ENCODE measurements at places on chromosomes 1 and 21. TPM values are rescaled to one million over a fixed set of nuclear protein-coding genes. Genes with fewer than 3 reads are reported as not detected.

GPBP1L1 gene
- total RNA-seq, result 126 TPM

FMN2 gene
- not detected for total RNA-seq

MNDA gene
- not detected for total RNA-seq

ADAM30 gene
- not detected for total RNA-seq

ZNF672 gene
- 18.9 TPM for total RNA-seq

PALMD gene
- total RNA-seq, result 0.20 TPM

INAVA gene
- 28.1 TPM for total RNA-seq

JTB gene
- 116 TPM for total RNA-seq

TMEM53 gene
- 8.4 TPM for total RNA-seq

TMEM52 gene
- total RNA-seq, result 0.35 TPM

TSTD1 gene
- 106 TPM for total RNA-seq

MX1 gene
- total RNA-seq, result 60.8 TPM

TEX38 gene
- total RNA-seq, result not detected

MAP3K21 gene
- 24.8 TPM for total RNA-seq

INKA2 gene
- total RNA-seq, result 4.7 TPM

INTS7 gene
- total RNA-seq, result 10.4 TPM

LIPI gene
- not detected for total RNA-seq

ANXA9 gene
- total RNA-seq, result 0.30 TPM

C1orf87 gene
- total RNA-seq, result 0.17 TPM

MFSD2A gene
- 9.7 TPM for total RNA-seq

TSPAN1 gene
- total RNA-seq, result 114 TPM

KRTAP27-1 gene
- total RNA-seq, result not detected

PAX7 gene
- total RNA-seq, result not detected

OR2L13 gene
- total RNA-seq, result not detected

TFF2 gene
- not detected for total RNA-seq

BLACAT1 gene
- total RNA-seq, result 1.0 TPM

LORICRIN gene
- total RNA-seq, result not detected

CLCA4 gene
- not detected for total RNA-seq

SPRR2D gene
- total RNA-seq, result not detected

HES4 gene
- total RNA-seq, result 12.4 TPM

PRAMEF11 gene
- not detected for total RNA-seq

OR2L2 gene
- not detected for total RNA-seq

ZNF678 gene
- total RNA-seq, result 11.7 TPM

PPIAL4G gene
- not detected for total RNA-seq

POGZ gene
- total RNA-seq, result 41.7 TPM

SLC1A7 gene
- total RNA-seq, result not detected

C1QB gene
- not detected for total RNA-seq

RGSL1 gene
- 0.15 TPM for total RNA-seq

ITLN2 gene
- not detected for total RNA-seq

DAB1 gene
- not detected for total RNA-seq

CCDC30 gene
- total RNA-seq, result 5.7 TPM

FAM72C gene
- total RNA-seq, result 1.6 TPM

PTCH2 gene
- 0.10 TPM for total RNA-seq

CFAP107 gene
- not detected for total RNA-seq

GNG12 gene
- 230 TPM for total RNA-seq

RGS13 gene
- total RNA-seq, result not detected

ZNF593OS gene
- total RNA-seq, result not detected

TEKT2 gene
- 0.35 TPM for total RNA-seq

UBL4B gene
- total RNA-seq, result not detected

SNAPIN gene
- 51.7 TPM for total RNA-seq

WDR47 gene
- 21.0 TPM for total RNA-seq

KCNJ15 gene
- 319 TPM for total RNA-seq

SRM gene
- total RNA-seq, result 4.5 TPM

DLGAP3 gene
- total RNA-seq, result not detected

PLPPR5 gene
- 0.05 TPM for total RNA-seq

CELA2A gene
- total RNA-seq, result not detected

IL19 gene
- total RNA-seq, result not detected

CFHR1 gene
- not detected for total RNA-seq

Measured in renal cortical epithelial cell (primary cell).